Lung microvascular endothelial cell (primary cell): ENCODE measurements at places on chromosomes 16 and 17. TPM values are rescaled to one million over a fixed set of nuclear protein-coding genes. Genes with fewer than 3 reads are reported as not detected.

CPHXL2 gene
- total RNA-seq, result not detected in 2 replicates

LRRC45 gene
- total RNA-seq, result 7.6 and 8.3 TPM in 2 replicates

KRT40 gene
- not detected in 2 replicates for total RNA-seq

PYY gene
- total RNA-seq, result not detected in 2 replicates

CEP295NL gene
- total RNA-seq, result 0.65 and 4.4 TPM in 2 replicates

SCNN1B gene
- 4.4 and 18.8 TPM in 2 replicates for total RNA-seq

PKMYT1 gene
- 0.99 and 2.0 TPM in 2 replicates for total RNA-seq

TAC4 gene
- total RNA-seq, result not detected in 2 replicates

OR1F1 gene
- total RNA-seq, result not detected in 2 replicates

C1QTNF1 gene
- 8.1 and 11.9 TPM in 2 replicates for total RNA-seq

NSRP1 gene
- 6.5 and 12.5 TPM in 2 replicates for total RNA-seq

CYBC1 gene
- total RNA-seq, result 31.8 and 57.1 TPM in 2 replicates

DLX4 gene
- not detected in 2 replicates for total RNA-seq
